Activated T-cell treated with anti-CD3 and anti-CD28 coated beads, Interleukin-2, amount 50 U/mL, for 72 hours (primary cell): ENCODE measurements at places on chromosomes 4 and X. TPM values are rescaled to one million over a fixed set of nuclear protein-coding genes. Genes with fewer than 3 reads are reported as not detected.

GRCh38 chr4:125702406-125702805, 387.7 kb downstream of the FAT4 start:
- H3K27ac ChIP-seq, result no peak overlapping the region
- no peak for DNase-seq
- H3K4me3 ChIP-seq, result no peak overlapping the region
- no peaks in the 10 kb centered on the region for H3K4me1 ChIP-seq

- peaks cover 26% of the 10 kb centered on the region for H3K4me1 ChIP-seq
- peak overlapping the region; percentile 91 for H3K4me3 ChIP-seq
Observed at GRCh38 chr4:7938609-7939376, 868 bp downstream of the AFAP1 start.

- H3K27me3 ChIP-seq, result no peaks in the 10 kb centered on the region
- no peak overlapping the region for H3K27ac ChIP-seq
- H3K4me1 ChIP-seq, result no peaks in the 10 kb centered on the region
- DNase-seq, result no peak
Observed at GRCh38 chr4:119087656-119088055, 48.0 kb upstream of the MYOZ2 start.

DNA sequence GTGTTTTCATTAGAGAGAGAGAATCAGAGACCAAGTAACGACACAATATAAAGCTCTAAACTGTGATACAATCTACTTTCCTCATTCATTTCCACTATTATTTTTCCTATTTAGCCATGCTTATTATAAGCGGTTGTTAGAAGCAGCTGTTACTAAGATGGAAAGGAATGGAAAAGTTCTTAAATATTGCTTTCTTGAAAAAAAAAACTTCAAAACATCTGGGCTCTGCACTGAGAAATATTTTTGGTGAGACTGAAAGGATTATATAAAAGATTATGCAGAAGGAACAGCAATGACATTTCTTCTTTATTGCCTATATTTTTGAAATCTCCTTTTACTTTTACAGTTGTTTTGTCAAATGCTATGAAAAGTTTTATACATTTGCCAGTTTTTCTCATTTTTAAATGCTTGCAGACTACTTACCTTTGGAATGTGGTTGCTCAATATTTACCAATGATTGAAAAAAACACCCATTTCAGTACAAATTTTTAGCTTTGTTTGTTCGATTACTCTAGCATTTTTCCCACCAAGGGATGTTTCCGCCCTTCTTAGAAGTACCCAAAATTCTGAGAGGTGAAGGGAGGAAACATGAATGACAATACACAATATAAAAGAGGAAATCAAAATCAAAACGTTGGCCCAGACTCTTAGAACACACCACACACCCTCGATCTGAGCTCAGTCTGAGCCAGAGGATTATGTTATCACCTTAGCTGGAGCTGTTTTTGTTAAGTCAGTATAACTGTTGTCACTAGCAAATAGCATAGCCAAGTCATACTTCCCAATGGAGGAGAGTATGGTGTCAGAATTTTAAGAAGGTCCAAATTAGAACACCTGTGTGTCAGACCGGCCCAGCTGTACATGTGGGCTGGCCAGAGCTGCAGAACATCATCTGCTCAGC, 18.4 kb downstream of the DKK2 start:
- no peak for DNase-seq
- H3K27ac ChIP-seq, result no peak overlapping the region
- no peaks in the 10 kb centered on the region for H3K27me3 ChIP-seq
- H3K36me3 ChIP-seq, result no peaks in the 10 kb centered on the region
- no peak overlapping the region for H3K4me3 ChIP-seq

- H3K4me3 ChIP-seq, result no peak overlapping the region
- no peak overlapping the region for H3K27ac ChIP-seq
- no peak for DNase-seq
Observed at GRCh38 chrX:15971696-15972095, 117.1 kb upstream of the AP1S2 start.

- H3K36me3 ChIP-seq, result peaks cover 3% of the 10 kb centered on the region
- peaks cover 4% of the 10 kb centered on the region for H3K4me1 ChIP-seq
- H3K4me3 ChIP-seq, result no peak overlapping the region
- no peak overlapping the region for H3K27ac ChIP-seq
- DNase-seq, result no peak
Observed at GRCh38 chrX:150324035-150324728, 38.9 kb upstream of the MAMLD1 start.

- no peak overlapping the region for H3K4me3 ChIP-seq
- no peak overlapping the region for H3K27ac ChIP-seq
- H3K27me3 ChIP-seq, result peaks cover 14% of the 10 kb centered on the region
- no peak for DNase-seq
- no peaks in the 10 kb centered on the region for H3K4me1 ChIP-seq
Observed at GRCh38 chr4:107845681-107846080, 20.9 kb downstream of the SGMS2 start.

- no peaks in the 10 kb centered on the region for H3K27me3 ChIP-seq
- H3K4me3 ChIP-seq, result no peak overlapping the region
- H3K27ac ChIP-seq, result no peak overlapping the region
Observed at GRCh38 chr4:62896721-62897120, 1512.5 kb downstream of the TECRL start.

DNA sequence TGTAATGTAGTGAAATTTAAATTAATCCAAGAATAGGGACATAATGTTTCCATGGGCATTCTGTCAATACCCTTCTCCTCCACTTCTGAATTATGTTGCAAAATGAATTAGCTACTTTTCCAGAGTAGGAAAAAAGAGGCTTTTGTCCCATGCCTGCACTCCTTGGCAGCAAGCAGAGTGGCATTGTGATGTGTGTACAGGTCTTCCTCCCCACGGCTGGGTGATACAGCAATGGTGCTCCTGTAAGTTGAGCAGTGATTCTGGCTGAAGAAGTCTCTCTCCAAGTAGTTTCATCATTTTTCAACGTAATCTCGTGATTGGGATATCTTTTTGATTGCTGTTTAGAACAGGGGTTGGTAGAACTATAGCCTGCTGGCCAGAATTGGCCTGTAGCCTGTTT, 59.9 kb downstream of the KIT start:
- no peak for DNase-seq
- no peaks in the 10 kb centered on the region for H3K27me3 ChIP-seq
- no peaks in the 10 kb centered on the region for H3K36me3 ChIP-seq
- no peaks in the 10 kb centered on the region for H3K4me1 ChIP-seq

- H3K27me3 ChIP-seq, result no peaks in the 10 kb centered on the region
- DNase-seq, result no peak
- no peaks in the 10 kb centered on the region for H3K4me1 ChIP-seq
- H3K4me3 ChIP-seq, result no peak overlapping the region
- no peaks in the 10 kb centered on the region for H3K36me3 ChIP-seq
Observed at GRCh38 chr4:114178392-114178791, 198.9 kb upstream of the ARSJ start.

DNA sequence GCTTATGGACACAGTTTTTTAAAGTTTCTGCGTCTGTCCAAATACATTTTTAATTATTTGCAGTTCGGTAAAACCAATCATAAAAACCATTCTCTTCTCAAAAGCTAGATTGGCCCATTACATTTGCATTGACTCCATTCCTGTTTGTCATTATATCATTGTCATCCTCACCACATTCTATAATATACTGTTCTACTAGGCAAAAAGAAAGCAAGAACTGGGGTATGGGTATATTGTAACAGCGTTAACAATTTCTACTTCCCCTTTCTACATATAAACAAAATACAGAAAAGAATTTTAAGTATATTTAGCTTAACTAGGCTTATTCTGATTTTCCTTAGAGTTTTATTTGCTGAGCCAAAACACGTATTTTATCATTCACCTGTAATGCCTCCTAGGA, 91.8 kb downstream of the RAP1GDS1 start:
- H3K27me3 ChIP-seq, result no peaks in the 10 kb centered on the region
- no peaks in the 10 kb centered on the region for H3K4me1 ChIP-seq
- DNase-seq, result no peak
- no peak overlapping the region for H3K27ac ChIP-seq

DNA sequence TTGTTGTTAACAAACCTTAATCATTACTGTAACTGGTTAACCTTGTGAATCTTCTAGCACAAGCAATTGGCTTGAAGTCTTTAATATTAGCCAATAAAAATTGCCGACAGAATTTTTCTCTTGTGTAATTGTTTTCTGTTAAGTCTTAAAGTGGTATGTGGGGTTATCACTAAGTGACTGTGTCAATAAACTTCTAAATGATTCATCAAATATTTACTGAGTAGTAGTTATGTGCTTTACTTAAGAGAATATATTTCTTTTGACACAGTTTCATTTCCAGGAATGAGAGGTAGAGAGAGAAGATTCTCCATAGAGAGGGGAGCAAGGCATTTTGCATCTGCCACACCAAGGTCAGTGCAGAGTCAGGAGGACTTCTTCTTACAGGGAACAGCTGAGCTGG, 2361.6 kb upstream of the AGA start:
- no peak for DNase-seq
- no peak overlapping the region for H3K4me3 ChIP-seq
- no peaks in the 10 kb centered on the region for H3K27me3 ChIP-seq
- H3K36me3 ChIP-seq, result peaks cover 2% of the 10 kb centered on the region
- no peaks in the 10 kb centered on the region for H3K4me1 ChIP-seq

DNA sequence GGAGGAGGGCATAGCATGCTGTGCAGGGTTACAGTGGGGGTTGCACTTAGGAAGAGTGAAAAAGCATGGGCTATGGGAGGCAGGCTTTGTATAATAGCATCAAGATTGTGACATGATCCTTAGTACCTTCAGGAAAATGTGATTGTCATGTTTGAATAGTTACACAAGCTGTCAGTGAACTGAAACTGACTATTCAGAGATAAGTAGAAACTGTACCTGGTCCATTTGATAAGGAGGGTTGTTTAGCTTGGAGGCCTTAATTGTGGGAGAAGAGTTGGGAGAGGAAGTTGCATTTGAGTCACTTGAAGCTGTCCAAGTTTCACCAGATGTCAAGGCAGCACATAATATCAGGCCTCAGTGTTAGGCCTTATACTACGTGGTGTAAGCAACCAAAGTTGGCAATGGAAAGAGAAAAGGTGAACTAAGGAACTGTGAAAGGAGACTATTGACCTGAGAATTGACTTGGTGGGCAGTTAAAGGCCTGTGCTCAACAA, 85.0 kb downstream of the TEX13C start:
- no peaks in the 10 kb centered on the region for H3K4me1 ChIP-seq
- DNase-seq, result no peak
- no peaks in the 10 kb centered on the region for H3K36me3 ChIP-seq
- no peak overlapping the region for H3K27ac ChIP-seq

DNA sequence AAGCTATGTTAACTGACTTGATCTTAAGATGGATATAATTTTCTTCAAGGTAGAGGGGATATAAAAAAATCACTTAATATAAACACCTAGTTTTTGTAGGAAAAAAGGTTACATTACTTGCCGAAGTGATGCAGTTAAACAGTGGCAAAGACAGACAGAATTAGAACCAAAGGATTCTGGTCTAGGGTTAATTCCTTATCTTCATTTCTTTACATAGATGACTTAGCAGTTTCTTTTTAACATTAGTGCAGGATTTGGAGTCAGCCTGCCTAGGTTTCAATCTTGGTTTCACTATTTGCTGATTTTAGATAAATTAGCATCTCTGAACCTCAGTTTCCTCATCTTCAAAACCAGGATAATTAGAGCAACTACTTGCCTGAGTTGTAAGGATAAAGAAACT, 14.3 kb downstream of the ZAR1 start:
- no peak overlapping the region for H3K27ac ChIP-seq
- DNase-seq, result no peak
- H3K4me1 ChIP-seq, result peaks cover 13% of the 10 kb centered on the region
- no peak overlapping the region for H3K4me3 ChIP-seq
- peaks cover 4% of the 10 kb centered on the region for H3K36me3 ChIP-seq

DNA sequence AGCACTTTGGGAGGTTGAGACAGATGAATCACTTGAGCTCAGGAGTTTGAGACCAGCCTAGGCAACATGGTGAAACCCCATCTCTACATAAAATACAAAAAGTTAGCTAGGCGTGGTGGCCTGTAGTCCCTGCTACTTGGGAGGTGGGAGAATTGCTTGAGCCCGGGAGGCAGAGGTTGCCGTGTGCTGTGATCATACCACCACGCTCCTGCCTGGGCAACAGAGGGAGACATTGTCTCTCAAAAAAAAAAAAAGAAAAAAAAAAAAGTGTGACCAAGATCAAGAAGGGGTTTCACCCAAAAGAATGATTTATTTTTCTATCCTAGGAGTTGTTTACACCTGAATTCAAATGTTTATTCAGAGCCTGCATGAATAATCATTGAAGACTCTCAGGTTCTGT, 572.4 kb upstream of the GALNT7 start:
- H3K36me3 ChIP-seq, result no peaks in the 10 kb centered on the region
- H3K4me3 ChIP-seq, result no peak overlapping the region
- no peak for DNase-seq
- no peak overlapping the region for H3K27ac ChIP-seq
- no peaks in the 10 kb centered on the region for H3K4me1 ChIP-seq

DNA sequence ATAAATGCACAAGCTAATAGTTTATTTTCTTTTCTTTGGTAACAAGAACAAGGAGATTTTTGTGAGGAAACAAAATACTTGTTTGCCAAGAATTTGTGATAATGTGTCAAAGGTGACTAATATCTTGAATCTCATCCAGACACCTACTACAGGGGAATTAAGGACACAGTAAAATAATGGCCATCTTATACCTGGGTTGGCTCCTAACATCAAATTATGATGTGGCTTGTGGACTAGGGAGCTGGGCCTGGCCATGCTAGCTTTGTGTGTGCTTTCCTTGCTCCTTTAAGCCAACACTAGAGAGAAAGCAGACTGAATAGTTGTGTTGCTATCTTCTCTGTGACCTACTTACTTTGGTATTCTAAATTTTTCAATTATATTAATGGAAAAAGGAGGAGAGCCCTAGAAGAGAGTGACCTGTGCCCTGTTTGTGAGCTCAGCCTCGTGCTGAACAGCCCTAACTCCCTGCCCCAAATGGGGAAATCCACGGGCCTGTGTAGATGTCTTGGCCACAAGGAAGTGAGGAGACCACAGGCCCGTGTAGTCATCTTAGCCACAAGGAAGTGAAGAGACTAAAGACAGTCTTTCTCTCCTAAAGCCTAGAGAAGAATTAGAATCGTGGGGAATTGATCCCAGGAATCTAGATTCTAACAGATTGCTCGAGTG, 23.3 kb downstream of the ARHGAP24 start:
- no peak overlapping the region for H3K4me3 ChIP-seq
- H3K4me1 ChIP-seq, result no peaks in the 10 kb centered on the region
- no peaks in the 10 kb centered on the region for H3K27me3 ChIP-seq
- no peak overlapping the region for H3K27ac ChIP-seq

DNA sequence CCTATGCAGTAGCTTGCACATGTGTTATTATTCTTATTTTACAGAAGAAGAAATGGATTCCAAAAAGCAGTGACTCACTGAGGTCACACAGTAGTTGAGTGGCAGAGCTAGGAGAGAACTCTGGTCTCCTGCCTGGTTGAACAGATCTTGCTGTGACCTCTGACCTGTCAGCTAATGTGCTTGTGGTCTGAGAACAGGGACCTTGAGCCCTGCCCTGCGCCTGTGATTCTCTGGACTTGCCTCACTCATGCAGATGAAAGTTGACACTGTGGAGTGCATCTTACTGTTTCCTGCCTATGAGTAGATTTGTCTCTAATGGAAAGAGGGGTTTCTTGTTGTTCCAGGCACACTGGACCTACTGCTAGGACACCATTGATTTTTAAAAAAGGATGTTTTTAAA, 32.3 kb downstream of the ETNPPL start:
- peaks cover 2% of the 10 kb centered on the region for H3K36me3 ChIP-seq
- DNase-seq, result no peak
- no peak overlapping the region for H3K27ac ChIP-seq
- no peak overlapping the region for H3K4me3 ChIP-seq
- no peaks in the 10 kb centered on the region for H3K27me3 ChIP-seq
- H3K4me1 ChIP-seq, result no peaks in the 10 kb centered on the region

FGF16 gene
- not detected for total RNA-seq

VCX2 gene
- total RNA-seq, result not detected

GAB1 gene
- 1.5 TPM for total RNA-seq

KIF4A gene
- 28.7 TPM for total RNA-seq

POU3F4 gene
- total RNA-seq, result not detected

GAGE1 gene
- total RNA-seq, result not detected

MSANTD1 gene
- total RNA-seq, result 2.4 TPM
